ENCODE measurements at places on chromosomes 16 and 17.
A peak's percentile ranks its signal among the peaks of the same experiment; 100 is the strongest.

- DNase-seq = no peak
Measured at GRCh38 chr17:19338031-19338990, 24.2 kb downstream of the B9D1 start.

- DNase-seq = no peak
Measured at GRCh38 chr17:57776366-57776765, 31.3 kb upstream of the CCDC182 start.

GRCh38 chr16:74268372-74268782 lies 28.2 kb upstream of the PSMD7 start:
- DNase-seq = no peak

DNA sequence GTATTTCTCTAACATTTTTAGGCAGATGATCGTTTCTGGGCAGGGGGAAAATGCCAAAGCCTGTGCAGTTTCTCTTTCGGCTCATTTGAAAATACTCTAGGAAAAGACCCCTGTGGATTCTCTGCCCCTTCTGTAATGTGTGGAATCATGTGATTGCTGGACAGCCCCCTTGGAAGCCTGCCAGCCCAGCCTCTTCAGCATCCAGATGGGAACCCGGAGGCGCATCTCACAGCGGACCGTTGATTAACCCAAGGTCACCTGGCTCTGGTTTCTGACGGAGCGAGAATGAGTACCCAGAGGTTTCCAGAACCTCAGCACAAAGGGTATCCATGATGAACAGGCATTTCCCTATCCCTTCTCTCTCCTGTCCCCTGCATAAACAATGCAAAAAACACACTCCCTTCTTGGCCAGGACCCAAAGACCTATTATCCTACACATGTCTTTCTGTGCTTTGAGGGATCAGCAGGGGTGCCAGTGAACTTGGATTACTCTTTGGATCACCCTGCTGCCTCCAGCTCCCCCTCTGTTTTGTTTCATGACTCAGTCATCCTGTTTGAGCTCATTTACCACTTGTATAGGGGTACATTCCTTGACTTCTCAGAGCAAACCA lies 957.1 kb upstream of the RBFOX1 start:
- no peak for DNase-seq

DNA sequence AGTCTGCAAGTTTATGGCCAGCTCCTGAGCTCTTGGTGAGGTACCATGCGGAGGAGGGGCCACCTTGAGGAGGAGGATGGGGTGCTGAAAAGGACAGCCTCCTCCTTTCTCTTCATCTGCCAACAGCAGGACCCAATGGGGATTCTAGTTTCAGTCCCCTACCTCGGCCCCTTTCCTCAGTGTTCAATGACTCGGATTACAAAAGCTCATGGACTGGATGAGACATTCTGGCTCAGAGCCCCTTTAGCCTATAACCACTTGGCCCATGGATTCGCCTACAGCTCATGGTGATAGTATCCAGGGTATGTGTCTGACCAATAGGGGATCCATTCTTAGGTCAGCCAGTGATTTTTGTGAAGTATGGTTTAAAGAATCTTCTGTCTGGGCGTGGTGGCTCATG lies 8.5 kb upstream of the PIK3R6 start:
- no peak for DNase-seq

GRCh38 chr16:47881574-47881973 lies 274.2 kb downstream of the ABCC12 start:
- no peak for DNase-seq

DNA sequence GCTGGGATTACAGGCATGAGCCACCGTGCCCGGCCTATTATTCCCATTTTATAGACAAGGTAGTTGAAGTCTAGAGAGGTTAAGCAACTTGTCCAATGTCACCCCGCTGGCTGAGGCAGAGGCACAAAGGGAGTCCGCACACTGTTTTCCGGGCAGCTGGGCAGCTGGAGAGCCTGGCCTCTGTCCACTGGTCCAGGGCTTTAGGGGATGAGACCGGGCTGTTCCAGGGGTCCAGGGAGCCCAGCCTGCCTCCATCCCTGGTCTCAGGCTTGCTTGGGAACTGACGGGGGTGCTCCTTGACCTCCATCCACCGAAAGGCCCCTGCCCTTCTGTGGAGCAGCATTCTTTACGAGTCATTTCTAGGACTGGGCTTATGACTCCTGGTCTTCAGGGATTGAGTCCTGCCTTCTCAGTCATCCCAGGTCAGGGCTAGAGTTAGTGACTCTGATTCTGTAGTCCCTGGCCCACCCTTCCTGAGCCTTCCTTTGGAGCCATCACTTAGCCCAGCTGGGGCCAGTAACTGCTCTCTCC lies 37.5 kb downstream of the SOCS3 start:
- no peak for DNase-seq

- DNase-seq = no peak
Measured at GRCh38 chr16:65202461-65202860, 80.6 kb upstream of the CDH11 start.

GRCh38 chr16:3282103-3282729 lies 1.1 kb upstream of the ZNF263 start:
- peak; percentile 53 for DNase-seq

- no peak for DNase-seq
Measured at GRCh38 chr16:12213180-12213579, 236.6 kb downstream of the SNX29 start.

- DNase-seq = peak; percentile 80
Measured at GRCh38 chr17:73939806-73940205, 263.7 kb upstream of the RPL38 start.

GRCh38 chr16:80100186-80100585 lies 440.6 kb upstream of the DYNLRB2 start:
- DNase-seq = no peak

DNA sequence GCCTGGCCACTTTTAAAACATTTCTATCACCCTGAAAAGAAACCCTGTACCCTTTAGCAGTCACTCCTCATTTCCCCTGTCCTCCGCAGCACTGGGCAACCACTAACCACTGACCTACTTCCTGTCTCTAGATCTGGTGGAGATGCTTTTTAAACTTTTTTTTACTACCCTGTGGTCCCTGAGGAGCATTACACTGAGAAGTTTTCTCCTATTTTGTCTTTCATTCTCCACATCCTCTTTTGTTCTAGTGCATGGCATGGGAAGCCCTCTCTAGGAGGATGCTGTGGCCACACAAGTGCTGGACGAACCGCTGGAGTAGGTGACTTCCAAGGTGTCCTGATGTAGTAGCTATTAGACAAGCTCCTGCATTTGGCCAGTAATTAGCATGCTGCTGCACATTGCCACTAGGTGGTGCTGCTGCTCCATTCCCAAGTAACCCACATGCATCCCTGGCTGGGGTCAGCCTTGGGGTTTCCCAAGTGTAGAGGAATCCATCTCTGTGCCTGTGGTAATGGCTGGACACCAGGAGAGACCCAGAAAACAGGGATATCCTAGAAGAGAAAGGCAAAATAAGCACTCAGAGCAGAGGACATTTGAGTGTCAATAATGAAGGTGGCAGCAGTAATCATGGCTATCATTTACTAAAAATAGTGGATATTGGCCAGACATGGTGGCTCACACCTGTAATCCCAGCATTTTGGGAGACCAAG lies 143.8 kb upstream of the CRHR1 start:
- DNase-seq = no peak

GRCh38 chr17:51733166-51733565 lies 425.3 kb downstream of the CA10 start:
- no peak for DNase-seq

DNA sequence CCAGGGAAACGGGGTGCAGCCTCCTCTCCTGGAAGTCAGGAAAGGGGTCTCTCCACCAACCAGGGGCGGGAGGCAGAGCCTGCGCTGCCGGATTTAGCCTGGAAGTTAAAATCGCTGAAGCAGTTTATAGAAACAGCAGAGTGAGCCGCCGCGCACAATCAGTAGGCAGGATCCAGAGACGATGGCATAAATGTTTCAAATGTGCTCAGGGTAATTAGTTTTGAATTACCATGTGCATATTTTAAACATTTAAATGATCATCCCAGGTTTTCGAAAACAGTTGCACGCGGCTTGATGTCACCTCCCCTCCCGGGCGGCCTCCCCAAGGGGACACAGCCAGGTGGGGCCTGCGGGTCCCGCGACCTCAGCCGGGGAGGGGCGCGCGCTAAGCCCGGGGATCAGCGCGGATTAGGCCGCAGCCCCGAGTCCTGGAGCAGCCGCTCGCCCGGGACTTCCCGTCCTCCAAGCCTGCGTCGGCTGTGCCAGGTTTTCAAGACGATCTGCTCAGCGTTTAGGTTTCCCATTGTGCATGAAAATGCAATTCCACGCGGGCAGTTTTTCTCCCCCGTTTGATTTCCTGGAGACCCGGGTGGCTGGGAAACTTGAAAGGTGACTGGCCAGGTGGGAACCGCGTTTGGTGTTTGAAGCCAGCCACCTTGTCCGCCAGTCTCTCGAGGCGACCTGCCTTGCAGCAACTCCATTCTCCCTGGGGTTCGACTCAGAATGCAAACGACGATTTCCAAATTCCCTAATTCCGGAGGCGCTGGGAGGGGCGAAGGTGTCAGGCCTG lies 78.3 kb downstream of the RPA1 start:
- DNase-seq = no peak

- no peak for DNase-seq
Measured at GRCh38 chr16:1182950-1183907, 30.3 kb downstream of the CACNA1H start.

- no peak for DNase-seq
Measured at GRCh38 chr17:4074831-4075495, 67.9 kb downstream of the ZZEF1 start.

GRCh38 chr17:65489413-65490155 lies 71.9 kb downstream of the AXIN2 start:
- peak; percentile 9 for DNase-seq

- no peak for DNase-seq
Measured at GRCh38 chr17:7497636-7498035, 13.5 kb downstream of the POLR2A start.

GRCh38 chr16:78297066-78297666 lies 197.7 kb downstream of the WWOX start:
- no peak for DNase-seq

DNA sequence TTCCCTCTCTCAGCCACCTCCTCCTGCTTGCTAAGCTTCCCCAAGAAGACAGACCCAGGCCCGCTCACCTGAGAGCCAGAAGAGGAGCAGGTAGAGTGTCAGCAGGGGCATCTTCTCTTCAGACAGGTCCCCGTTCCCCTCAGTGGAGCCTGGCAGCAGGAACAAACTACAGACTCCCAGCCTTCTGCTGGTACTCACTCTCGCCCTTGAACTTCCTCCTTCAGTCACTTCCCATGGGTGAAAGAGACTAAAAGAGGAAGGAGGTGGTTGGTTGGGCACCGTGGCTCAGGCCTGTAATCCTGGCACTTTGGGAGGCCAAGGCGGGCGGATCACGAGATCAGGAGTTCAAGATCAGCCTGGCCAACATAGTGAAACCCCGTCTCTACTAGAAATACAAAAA lies at the start of gene CD300LF:
Gene CD300LF (minus strand): TSS at position 168 of the 400 bp plus-strand sequence. CDS start 57 bp downstream, at position 111.
- DNase-seq = no peak

- no peak for DNase-seq
Measured at GRCh38 chr16:67683767-67684166, 17.2 kb downstream of the C16orf86 start.

DNA sequence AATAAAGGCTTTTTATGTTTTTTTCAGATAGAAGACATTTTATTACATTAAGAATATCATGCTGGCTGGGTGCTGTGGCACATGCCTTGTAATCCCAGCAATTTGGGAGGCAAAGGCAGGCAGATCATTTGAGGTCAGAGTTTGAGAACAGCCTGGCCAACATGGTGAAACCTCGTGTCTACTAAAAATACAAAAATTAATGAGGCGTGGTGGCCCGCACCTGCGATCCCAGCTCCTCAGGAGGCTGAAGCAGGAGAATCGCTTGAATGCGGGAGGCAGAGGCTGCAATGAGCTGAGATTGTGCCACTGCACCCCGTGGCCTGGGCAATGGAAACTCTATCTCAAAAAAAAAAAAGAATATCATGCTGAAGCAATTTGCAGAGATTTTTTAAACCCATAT lies 29.1 kb upstream of the HAPSTR1 start:
- no peak for DNase-seq

GRCh38 chr17:56908001-56908542 lies 5.8 kb downstream of the TRIM25 start:
- DNase-seq = no peak

DNA sequence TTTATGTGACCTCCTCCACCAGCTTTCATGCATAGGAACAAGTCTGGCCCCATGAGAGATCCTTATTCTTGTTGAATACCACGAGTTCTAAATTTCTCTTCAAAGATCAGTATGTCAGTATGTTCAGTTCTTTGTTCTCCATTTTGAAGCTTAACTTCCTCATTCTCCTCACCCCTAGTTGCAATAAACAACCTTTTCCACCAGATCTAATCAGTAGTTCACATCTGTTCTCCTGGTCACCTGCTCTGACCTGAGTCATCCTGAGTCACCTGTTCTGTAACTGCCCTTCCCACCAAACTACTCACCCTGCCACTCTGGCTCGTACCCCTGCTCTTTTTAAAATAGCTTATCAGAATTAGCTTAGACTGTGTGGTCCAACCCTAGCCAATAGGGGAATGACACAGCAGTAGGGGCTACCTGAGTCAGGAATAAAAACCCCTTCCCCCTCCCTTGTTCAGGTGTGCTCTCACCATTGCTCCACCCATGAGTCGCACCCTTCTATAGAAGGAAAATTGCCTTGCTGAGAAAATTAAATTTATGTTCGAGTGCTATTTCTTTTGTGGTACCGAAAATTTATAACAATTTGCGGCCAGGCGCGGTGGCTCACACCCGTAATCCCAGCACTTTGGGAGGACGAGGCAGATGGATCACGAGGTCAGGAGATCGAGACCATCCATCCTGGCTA lies 94.6 kb downstream of the EMP2 start:
- DNase-seq = no peak

DNA sequence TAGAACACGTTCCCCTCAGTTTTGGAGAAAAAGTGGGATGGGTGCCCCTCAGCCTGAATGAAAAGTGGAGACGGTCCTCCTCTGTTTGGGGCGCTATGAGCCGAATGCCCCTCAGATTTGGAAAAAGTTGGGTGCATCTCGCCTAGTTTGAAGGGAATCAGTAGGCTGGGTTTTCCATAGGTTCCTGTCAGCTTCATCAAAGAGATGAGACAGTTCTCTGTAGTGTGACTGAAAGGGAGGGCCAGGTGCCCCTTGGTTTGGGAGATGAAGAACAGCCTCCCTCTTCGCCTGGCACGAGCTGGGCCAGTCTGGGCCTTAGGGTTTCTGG lies 742 bp upstream of the SLC9A5 start:
- DNase-seq = no peak

DNA sequence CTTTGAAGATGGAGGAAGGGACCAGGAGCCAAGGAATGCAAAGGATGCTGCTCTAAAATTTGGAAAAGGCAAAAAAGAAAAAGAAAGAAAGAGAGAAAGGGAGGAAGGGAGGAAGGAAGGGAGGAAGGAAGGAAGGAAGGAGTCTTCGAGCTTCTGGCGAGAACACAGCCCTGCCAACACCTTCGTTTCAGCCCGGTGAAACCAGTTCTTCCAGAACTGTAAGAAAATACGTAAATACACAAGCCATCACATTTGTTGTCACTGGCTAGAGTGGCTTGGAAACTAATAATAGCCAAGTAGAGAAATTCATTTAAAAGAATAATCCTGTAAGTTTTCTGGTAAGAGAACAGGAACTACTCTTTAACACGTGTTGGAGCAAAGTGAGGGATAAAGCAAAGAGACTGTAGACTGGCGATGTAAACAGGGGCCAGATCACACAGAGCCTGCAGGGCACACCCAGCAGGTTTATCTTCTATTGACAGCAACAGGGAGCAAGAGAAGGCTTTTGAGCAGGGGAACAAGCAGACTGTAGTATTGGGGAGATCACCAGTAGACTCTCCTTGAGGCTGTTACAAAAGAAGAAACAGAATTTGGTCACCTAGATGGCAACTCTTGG lies 188.7 kb upstream of the MPHOSPH6 start:
- DNase-seq = no peak
